Stimulated activated CD8-positive, alpha-beta memory T cell treated with anti-CD3 and anti-CD28 coated beads, Interleukin-4, amount 100 ng/mL, for 1 hour (primary cell): ENCODE measurements at places on chromosomes 1 and 21.

DNA sequence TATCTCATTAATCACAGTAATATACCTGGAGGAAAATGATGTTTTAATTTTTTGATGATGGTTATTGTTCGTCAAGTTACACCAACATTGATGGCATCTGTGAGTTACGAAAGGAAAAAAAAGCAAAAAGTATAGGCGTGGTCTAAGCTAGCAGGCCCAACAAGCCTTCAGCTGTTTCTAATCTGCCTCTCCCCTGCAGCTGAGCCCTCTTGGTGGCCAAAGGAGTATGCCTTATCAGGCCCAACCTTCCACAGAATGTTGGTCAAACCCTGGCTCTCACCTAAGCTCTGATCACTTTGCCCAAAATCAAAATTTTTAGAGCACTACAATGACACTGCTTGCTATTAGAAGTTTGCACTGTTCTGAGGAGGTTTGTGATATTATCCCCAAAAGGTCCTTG, 4.9 kb downstream of the C1orf105 start:
- DNase-seq = no peak

- DNase-seq = no peak
Measured at GRCh38 chr1:20634594-20635084, 1.4 kb downstream of the PINK1 start.

DNA sequence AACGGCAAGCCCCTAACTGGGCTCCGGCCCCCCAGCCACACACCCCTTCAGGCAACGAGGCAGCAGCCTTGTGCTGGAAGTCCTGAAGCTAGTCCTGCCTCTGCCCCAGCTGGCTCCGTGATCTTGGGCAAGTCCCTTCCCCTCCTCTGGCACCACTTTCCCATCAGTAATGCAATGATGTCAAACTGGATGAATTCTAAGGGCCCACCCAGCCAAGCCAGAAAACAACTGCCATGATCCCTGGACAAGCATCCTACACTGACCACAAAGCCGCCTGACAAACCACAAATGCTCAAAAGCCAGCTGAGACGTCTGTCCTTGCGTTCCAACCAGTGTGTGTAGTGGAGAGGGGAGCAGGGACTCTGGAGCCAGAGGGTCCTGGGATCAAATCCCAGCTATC, 26.8 kb downstream of the IFFO2 start:
- DNase-seq = no peak

- DNase-seq = no peak
Measured at GRCh38 chr1:212820969-212821368, 26.5 kb downstream of the SPATA45 start.

- no peak for DNase-seq
Measured at GRCh38 chr1:24341260-24341659, 22.1 kb downstream of the GRHL3 start.

DNA sequence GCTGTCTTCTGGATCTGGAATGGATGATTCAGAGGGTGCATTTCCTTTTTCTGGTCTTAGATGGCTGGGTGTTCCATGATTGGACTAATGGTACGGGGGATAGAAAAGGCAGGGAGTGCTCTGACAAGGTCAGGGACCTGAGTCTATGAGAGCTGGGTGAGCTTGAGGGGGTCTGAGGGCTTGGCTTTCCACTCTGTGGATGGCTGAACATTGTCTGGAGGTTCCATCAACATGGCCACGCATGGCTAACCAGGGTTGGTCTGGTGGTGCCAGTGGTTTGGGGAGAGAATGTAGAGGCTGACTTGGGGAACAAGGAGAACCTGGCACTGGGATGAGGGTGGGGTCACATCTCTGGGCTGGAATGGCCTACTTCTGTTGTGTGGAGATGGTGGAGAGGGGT, 41.5 kb upstream of the TSPAN2 start:
- no peak for DNase-seq

DNA sequence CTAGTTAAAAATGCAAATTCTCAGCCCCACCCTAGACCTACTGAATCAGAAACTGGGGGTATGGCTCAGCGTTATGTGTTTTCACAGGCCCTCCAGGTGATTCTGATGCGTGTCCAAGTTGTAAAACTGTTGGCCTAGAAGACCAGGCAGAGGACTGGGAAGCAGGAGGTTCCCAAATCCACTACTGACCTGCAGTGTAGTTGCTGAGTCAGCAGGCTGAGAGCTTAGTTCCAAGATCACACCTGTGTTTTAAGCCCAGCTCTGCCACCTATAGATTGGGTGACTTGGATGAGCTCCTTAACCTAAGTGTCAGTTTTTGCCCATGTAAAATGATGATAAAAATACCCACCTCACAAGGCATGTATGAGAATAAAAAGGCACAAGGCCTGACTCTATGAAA, 4.1 kb downstream of the GRHL3 start:
- no peak for DNase-seq

DNA sequence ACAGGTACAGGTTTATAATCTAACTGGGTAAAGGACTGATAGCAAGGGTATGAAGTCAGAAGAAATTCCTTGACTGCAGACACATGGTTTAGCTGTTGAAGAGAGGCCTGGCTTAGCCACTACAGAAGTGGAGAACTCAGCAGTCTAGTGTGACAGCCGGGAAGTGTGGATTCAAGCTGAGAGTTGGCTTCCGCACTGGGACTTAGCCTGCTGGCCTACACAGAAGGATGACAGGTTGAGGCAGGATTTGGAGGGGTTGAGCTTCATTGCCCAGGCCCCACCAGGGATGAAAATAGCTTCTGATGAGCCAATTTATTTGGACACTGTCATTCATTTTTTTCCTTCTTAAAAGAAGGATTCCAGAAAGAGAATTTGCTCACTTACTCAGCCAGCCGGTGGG, 284.4 kb downstream of the PCP4 start:
- DNase-seq = no peak

- DNase-seq = no peak
Measured at GRCh38 chr1:174230399-174230798, 71.1 kb downstream of the RABGAP1L start.

DNA sequence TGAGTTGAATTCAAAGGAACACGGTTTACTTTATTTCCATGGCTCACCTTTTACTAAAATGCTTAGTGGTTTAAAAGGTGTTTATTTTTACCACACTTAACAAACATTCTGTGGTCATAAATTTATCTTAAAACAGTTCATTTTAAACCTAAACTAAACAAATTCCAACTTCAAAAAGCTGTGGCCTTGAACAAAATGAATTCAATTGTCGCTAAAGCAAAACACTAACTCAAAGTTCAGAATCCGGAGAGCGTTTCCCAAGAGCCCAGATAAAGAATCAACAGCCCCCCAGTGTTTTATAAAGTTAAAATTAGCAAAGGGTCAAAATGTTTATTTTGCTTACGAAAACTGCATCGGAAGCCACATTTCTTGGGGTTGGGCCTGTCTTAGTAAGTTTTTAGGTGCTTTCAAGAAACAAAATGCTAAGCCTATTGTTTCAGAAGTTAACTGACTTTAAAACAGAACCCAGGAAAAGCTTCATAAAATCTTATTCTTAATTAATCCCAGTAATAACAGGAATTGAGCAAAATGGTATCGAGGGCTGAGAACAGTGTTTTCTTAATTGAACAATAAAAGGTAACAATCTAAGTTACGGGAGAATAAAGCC, 1.3 kb downstream of the PUM1 start:
- no peak for DNase-seq

GRCh38 chr21:31897311-31897710, 24.5 kb downstream of the HUNK start:
- no peak for DNase-seq

DNA sequence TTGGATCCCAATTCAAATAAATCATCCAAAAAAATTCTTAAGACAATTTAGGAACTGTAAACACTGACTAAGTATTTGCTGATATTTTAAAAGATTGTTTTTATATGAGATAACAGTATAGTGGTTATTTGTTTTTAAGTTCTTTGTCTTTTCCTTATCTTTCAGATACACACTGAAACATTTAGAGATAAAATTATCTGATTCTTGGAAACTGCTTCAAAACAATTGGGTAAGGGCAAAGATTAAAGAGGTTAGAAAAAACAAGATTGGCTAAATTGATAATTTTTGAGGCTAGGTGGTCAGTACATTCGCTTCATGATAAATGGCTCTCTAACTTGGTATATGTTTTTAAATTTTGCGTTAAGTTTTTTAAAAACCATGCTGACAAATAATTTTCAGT, 117.3 kb downstream of the PSMG1 start:
- no peak for DNase-seq

- no peak for DNase-seq
Measured at GRCh38 chr1:173570370-173571007, 32.4 kb downstream of the SLC9C2 start.

DNA sequence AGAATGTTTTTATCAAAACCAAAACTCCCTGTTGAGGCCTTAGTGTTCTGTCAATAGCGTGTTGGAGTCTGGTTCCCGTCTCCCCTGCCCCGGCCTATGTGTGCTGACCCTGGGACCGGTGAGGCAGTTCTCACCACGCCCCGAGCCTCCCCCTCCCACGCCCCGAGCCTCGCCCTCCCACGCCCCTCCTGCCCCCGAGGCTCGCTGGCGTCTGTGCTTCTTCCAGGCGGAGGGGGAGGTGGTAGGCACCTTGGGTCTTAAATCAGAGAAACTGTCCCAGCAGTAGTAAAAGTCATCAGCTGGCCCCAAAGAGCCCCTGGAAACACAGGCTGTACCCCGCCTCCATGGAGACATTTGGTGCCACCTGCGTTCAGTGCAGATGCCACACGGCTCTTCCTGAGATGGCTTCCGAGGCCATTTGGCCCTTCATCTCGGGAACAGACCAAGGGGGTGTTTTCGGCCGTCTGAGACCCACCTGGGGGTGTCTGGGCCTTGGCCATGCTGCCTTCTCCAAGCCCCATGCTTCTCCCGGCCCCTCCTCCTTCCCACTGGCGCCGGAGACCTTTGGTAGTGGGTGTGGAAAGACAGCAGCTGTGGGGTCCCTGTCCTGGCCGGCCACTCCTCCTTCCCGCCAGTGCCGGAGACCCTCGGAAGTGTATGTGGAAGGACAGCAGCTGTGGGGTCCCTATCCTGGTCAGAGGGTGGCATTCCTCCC, 44.7 kb downstream of the SKI start:
- no peak for DNase-seq

- DNase-seq = no peak
Measured at GRCh38 chr1:204924013-204924759, 53.5 kb downstream of the NFASC start.

GRCh38 chr1:41416081-41416480, 54.8 kb downstream of the FOXO6 start:
- DNase-seq = no peak

DNA sequence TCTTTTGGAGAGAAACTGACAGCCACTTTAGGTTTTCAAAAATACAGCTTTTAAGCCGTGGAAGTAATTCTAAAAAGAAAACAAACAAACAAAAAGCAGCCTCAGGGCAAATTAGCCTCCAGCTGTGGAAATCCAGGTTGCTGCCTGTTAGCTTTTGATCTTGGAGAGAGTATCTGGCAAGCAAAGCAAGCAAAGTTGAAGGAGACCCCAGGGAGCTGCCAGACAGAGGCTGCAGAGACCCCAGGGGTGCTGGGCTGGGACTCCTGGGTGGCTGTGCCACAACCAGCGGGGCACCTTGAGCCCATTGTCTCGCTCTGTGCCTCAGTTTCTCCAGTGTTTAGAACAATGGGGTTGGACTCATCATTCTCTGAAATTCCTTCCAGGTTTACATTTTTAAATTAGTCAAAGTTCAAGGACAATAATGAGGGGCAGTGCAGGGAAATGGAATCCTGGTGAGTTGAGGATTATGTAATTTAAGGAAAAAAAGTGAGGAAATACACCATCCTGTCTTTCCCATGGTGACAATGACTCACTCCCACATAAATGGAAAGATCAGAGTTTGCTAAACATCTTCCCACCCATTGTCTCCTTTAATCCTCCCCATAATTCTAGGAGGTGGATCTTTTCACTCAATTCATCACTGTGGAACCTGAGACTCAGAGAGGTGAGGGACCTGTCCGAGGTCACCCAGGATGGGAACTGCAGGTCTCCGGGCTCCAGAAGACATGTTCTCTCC, 480.5 kb downstream of the MATN1 start:
- no peak for DNase-seq

GRCh38 chr1:33972676-33973395, 109.0 kb downstream of the HMGB4 start:
- DNase-seq = no peak

- no peak for DNase-seq
Measured at GRCh38 chr1:34538481-34538880, 216.4 kb upstream of the GJB5 start.

DNA sequence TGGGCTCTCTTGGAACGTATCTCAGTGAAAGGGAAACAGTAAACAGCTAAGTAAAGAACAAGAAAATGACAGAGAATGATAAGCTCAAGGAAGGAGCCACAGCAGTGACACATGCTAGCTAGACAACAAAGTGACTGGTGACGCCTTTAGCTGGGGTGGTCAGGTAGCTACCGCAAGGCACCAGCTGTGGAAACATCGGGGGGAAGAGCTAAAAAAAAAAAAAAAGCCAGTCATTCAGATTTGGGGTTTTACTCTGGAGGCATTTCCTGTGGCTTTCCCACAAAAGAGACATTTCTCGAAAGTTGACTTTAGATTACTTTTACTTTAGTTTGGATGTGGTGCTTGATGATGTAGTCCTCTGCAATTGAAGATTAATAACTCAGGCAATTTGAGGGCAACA, 2.1 kb downstream of the FHAD1 start:
- DNase-seq = peak; percentile 28

DNA sequence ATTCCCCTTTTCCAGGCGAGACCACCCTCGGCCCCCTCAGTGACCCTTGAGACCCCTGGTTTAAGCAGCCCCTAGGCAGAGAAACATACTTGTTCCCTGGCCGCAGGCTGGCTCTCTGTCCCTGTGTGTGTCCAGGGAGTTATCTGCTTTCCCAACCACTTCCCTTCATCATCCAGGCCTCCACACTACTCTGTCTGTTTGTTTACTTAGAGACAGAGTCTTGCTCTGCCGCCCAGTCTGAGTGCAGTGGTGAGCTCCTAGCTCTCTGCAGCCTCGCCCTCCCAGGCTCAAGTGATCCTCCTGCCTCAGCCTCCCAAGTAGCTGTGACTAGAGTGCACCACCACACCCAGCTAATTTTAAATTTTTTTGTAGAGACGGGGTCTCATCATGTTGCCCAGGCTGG, 5.8 kb upstream of the VWA1 start:
- DNase-seq = no peak

- DNase-seq = no peak
Measured at GRCh38 chr1:100736746-100737145, 17.2 kb downstream of the VCAM1 start.

- DNase-seq = no peak
Measured at GRCh38 chr21:44648557-44649311, 2.5 kb downstream of the KRTAP10-11 start.

GRCh38 chr1:174344162-174344561, 103.6 kb upstream of the GPR52 start:
- DNase-seq = no peak
